ENCODE measurements at places on chromosomes 5 and 9.

DNA sequence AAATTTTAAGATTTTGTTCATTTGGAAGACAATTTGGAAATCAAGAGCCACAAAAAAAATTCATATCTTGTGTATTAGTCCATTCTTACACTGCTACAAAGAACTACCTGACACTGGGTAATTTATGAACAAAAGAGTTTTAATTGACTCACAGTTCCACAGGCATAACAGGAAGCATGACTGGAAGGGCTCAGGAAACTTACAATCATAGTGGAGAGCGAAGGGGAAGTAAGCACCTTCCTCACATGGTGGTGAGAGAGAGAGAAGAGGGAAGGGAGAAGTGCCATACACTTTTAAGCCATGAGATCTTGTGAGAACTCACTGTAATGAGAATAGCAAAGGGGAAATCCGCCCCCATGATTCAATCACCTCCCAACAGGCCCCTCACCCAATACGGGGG is 274.4 kb downstream of the KCNN2 start:
- no peak for DNase-seq

DNA sequence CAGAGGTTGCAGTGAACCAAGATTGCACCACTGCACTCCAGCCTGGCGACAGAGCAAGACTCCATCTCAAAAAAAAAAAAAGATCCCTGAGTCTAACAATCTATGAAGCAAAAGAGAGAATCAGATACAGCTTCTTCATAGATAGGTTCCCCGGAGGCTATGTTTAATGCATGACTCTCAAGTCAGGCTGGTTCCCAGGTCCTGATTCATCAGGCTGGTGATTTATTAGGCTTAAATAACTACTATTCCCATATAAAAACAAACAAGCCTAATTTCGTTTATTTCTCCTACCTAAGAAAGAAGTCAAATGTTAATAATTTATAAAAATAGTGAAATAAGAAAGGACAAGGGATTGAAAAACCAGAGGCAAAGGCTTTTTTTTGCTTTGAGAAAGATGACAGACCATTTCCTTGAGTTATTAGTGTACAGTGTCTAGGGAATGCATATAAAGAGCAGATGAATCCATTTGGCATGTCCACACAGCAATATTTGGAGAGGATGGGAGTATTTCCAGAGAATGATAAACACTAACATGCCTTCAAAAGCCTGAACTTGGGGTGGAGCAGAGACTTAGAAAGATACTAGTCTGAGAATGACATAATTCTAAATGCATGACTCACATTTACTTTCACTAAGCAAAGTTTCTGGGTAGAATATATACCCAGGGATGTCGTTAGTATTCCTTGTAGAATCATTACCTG is 115.3 kb downstream of the NREP start:
- DNase-seq, result peak; percentile 78

- no peak for DNase-seq
Measured at GRCh38 chr5:172150514-172151425, 37.3 kb downstream of the STK10 start.

DNA sequence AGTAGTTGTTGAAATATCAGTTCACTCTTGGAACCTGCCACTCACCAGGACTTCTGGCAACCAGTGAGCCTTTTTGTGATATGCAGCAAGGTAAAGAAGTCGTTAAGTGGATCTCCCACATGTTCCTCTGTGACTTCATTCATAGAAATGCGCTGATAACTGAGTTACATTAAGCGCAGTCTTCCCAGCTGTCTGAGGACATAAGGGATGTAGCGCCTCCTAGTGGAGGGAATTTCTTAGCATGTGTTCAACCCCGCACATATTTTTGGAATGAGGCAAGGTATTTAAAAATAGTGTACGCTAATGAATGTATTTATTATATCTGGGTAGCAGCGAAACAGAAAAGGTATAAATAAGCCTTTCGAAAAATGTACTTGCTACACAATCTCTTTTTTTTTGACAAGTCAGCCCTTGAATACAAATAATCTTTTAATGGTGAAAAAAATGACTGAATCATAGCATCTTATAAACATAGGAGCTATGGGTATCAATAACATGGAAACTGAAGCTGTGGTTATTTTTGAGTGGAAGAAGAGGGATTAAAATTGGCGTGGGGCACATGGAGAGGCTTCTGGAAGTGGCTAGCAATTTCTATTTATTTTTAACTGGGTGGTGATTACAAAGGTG is 38.0 kb downstream of the PALM2AKAP2 start:
- peak; percentile 92 for DNase-seq

GRCh38 chr5:124452412-124452811 is 294.0 kb downstream of the ZNF608 start:
- no peak for DNase-seq

DNA sequence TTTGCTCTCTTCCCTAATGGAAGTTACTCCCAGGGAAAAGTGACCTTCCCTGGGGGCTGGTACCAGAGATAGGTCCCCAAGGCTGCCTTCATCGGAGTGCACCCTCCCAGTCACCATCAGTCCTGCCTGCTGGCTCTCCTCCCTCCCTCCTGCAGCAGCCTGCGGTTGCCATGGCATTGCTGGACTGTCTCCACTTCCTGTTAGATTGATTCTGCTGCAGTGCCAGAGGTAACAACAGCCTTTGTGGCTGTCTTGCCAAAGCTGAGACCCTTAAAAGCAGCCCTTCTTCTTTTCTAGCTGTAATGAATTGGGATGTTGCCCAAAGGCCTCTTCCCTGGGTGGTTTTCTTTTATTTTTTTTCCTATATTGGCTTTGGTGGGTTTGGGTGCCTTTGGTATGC is 78.1 kb upstream of the PRLR start:
- no peak for DNase-seq
